Activated effector memory CD4-positive, alpha-beta T cell treated with anti-CD3 and anti-CD28 coated beads, Interleukin-2, amount 50 U/mL, for 16 hours (primary cell): ENCODE measurements at places on chromosomes 1 and 21.

DNA sequence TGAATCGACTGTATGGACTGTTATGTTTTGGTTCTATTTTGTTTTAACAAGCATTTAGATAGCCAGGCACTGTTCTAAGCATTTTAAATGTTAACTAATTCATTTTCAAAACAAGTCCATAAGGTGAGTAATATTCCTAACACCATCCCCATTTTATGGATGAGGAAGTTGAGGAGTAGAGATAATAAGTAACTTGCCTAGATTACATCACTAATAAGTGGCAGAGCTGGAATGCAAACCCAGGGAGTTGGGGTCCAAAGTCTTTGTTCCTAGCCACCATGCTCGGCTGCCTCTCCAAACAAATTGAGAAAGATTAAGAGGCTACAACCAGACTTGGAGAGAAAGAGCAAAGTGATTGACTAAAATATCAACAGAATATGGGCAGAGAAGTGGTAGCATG lies 12.6 kb upstream of the LEPR start:
- no peak for DNase-seq

DNA sequence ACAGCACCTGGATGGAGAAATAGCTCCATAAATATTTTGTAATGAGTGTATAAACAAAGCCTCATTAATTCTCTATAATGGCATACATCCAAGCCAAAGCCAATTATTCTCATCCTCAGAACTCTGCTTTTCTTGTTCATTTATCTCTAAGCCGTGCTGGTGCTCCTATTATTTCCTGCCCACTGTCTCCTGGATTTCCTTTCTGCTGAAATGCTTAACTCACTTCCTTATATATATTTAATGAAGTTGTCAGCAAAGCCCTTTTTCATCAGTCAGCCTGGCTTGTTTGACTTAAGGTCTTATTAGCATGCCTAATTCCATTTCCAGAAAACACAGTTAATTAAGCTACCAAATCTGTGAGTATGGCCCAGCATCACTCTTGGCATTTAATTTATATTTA lies 93.4 kb downstream of the SLC25A24 start:
- DNase-seq: no peak

- DNase-seq: no peak
Observed at GRCh38 chr21:32457360-32457840, 44.9 kb downstream of the EVA1C start.

DNA sequence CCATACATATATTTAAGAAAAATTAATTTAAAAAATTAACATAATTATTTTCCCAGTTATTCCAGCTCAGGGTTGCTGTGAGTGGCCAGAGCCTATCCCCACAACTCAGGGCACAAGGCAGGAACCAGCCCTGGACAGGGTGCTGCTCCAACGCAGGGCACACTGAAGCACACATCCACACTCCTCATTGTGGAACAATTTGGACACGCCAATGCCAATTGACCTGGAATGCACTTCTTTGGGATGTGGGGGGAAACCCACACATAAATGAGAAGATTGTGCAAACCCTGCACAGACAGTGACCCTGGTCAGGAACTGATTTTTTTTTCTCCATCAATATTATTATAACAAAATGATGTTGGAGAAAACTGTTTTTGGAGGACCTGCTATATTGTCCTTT lies 23.4 kb downstream of the SAMSN1 start:
- DNase-seq: no peak

DNA sequence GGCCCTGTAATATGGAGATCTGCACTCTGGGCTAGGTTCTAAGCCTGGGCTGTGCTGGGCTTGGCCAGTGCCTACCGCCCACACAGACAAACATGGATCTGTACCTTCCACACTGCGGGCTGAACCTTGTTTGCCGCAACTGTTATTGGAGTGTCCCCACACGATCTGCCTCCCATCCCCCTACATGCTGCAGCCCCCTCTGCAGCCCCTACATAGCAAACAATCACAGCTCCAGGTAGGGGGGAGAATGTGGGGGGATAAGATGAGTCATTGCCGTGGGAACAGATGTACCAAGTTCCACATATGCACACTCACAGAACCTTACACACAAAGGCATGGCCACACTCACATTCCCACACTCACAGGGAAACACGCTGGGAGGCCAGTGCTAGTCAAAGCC lies 2.1 kb upstream of the HCRTR1 start:
- no peak for DNase-seq

DNA sequence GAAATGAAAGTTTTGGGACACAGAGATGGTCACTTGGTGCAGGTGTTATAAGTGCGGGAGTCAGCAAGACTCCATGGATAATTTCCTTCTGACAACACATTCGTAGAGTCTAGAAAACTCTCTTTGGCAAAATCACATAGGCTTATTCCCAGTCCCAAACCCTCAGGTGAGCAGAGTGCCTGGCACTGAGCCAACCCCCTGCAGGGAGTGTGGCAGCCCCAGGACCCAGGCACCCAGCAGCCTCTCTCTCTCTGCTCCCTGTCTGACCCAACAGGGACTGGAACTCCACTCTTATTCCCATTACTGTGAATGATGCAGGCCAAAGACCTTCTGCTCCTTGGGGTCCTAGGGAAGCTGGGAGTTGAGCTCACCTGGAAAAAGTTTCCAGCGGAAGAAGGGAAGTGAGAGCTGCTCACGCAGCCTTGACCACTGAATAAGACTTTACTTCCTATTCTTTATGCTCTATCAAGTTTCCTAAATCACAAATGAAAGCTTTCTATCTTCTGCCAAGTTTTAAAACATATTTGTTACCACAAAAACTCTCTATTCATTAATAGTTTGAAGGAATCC lies 132.6 kb upstream of the ETV3 start:
- DNase-seq: no peak

DNA sequence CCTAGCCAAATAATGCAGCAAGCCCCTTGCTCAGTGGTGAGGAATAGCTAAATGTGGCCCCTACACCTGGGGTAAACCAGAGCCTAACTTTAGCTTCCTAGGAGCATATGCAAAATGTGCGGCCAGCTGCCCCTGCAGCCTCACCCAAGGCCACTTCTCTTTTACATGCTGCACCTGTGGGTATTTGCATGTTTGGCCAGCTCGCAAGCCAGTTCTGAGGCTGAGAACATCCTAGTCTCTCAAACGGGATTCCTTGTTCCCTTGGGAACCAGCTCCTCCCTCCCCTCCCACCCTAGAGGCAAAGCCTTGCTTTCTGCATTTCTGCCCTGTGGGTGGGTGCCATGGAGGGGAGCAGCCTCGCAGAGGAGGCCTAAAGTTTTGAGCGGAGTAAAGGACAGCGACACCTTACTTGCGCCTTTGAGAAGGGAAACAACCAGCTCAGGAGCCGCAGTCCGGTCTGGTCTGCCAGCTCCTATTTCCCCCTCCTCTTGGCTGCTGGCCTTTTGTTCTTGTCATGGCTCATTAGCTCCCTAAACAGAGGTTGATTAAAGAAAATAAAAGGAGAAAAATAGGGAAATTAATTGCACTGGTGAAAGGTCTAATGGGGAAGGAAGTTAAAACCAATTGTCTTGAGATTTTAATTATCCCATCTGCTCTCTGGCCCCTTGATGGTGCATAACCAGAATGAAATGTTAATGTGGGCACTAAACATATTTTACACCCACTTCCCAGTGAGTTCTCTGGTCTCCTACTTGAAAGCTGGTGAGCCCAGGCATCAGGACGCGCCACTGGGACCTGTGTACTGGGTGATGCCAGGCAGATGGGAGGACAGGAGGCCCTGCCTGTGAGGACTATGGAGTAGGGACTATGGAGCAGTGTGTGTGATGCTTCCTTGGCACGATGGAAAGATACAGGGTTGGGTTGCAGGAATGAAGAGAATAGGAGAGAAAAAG lies 68.7 kb downstream of the TEX35 start:
- DNase-seq: no peak

DNA sequence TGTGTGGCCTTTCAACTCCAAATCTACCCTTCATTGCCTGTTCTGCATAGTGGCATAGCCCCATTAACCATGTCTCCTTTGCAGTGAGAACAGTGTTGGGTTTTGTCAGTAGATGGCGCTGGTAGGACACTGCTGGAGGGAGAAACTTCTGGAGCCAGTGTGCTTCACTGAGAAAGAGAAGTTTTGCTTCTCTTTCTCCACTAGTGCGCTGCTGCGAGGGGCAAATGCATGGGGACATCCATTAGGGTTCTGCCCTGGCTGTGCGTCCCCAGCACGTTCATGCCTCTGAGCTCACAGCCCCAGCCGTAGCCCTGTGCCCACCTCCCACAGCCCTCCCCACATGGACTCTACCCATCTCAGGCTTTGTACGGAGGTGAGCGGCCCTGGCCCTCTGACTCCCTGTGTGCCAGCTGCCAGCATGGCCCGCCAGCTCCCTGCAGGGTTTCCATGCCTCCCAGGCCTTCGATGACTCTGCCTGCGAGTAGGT lies 53.1 kb downstream of the RIMS3 start:
- DNase-seq: peak; percentile 83
